Activated T-helper 1 cell treated with anti-CD3 and anti-CD28 coated beads, Interleukin-12 subunit alpha, Interleukin-12 subunit beta, Interleukin-2, Interleukin-4 antibody, amounts not matched to agents 30 ng/mL and 10 ng/mL and 1 ng/mL, durations not matched to agents 14 hours and 24 hours and 36 hours (primary cell): ENCODE measurements at places on chromosomes 1 and 21. TPM values are rescaled to one million over a fixed set of nuclear protein-coding genes. Genes with fewer than 3 reads are reported as not detected.

GRCh38 chr1:27383039-27383605, at the start of gene CD164L2:
Gene CD164L2 (minus strand): TSS chr1:27383333. CDS start chr1:27383239, 94 bp downstream.
- DNase-seq: peak; percentile 46

GRCh38 chr1:228304766-228305395, 97.0 kb downstream of the OBSCN start:
- DNase-seq: no peak

DNA sequence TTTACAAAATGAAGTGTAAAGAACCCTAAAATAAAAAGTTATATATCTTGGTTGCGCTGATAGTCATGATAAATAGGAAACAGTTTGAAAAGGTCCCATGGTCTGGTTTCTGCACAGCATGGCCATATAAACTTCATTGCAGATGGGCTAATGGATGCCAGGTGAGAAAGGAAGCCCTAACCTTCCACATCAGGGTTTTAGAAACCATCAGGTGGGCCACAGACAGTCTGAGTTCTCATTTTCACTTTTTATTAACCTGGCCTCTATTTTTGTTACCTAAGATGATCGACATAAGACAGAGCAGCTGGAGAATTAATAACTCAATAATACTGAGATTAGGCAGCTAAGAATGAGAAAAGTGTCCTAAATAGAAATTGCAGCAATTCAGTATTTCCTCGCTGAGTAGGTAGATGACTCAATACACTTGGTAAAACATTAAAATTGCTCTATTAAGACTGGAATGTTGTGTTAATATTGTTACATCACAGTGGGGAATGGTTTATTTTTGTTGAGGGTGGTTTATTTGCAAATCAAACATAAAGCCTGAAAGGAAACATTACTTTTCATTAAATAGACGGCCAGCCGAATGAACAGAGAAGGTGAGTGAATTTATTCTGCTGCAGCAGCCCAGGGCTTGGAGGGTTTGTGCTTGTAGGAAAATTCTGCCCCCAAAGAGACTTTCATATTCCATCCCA, 21.1 kb downstream of the C1orf21 start:
- no peak for DNase-seq

DNA sequence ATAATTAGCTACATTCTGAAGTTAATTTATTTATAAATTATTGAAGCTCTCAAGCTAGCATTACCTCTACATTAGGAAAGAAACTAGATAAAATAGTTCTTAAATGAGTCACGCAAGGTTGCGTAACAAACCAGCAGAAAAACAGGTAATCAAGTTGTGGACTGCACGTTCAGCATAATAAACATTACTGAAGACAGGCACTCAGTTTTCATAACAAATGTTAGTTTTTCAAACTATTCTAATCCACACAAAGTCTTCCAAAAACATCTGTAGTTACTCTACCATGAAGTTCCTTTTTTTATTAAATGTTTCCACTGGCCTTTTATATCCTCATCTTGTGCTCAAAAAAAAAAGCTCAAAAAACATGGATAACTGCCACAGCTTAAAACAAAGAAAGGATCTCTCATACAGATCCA, 1.3 kb downstream of the TOR1AIP2 start:
- no peak for DNase-seq

DNA sequence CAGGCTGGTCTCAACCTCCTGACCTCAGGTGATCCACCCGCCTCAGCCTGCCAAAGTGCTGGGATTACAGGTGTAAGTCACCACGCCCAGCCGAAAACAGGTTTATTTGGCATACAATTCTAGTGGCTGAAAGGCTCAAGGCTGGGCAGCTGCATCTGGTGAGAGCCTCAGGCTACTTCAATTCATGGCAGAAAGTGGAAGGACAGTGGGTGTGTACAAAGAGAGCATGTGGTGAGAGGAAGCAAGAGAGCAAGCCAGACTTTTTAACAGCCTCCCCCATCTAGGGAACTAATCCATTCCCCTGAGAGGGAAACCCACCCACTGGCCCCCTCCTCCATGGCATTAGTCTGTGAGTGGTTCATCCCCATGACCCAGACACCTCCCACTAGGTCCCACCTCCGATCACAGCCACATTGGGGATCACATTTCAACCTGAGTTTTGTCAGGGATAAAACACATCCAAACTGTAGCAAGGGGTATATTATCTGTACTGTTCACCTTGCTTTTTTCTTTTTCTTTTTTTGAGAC, 9.5 kb downstream of the BMP8A start:
- DNase-seq: no peak

- DNase-seq: no peak
Measured at GRCh38 chr1:198253668-198254067, 96.9 kb downstream of the NEK7 start.

- DNase-seq: no peak
Measured at GRCh38 chr21:31886915-31887314, 14.1 kb downstream of the HUNK start.

- no peak for DNase-seq
Measured at GRCh38 chr1:5381491-5381890, 610.7 kb downstream of the NPHP4 start.

GRCh38 chr1:21546122-21546825, 37.1 kb downstream of the ALPL start:
- DNase-seq: no peak

GRCh38 chr1:222813866-222814535, 838 bp upstream of the DISP1 start:
- DNase-seq: no peak

DNA sequence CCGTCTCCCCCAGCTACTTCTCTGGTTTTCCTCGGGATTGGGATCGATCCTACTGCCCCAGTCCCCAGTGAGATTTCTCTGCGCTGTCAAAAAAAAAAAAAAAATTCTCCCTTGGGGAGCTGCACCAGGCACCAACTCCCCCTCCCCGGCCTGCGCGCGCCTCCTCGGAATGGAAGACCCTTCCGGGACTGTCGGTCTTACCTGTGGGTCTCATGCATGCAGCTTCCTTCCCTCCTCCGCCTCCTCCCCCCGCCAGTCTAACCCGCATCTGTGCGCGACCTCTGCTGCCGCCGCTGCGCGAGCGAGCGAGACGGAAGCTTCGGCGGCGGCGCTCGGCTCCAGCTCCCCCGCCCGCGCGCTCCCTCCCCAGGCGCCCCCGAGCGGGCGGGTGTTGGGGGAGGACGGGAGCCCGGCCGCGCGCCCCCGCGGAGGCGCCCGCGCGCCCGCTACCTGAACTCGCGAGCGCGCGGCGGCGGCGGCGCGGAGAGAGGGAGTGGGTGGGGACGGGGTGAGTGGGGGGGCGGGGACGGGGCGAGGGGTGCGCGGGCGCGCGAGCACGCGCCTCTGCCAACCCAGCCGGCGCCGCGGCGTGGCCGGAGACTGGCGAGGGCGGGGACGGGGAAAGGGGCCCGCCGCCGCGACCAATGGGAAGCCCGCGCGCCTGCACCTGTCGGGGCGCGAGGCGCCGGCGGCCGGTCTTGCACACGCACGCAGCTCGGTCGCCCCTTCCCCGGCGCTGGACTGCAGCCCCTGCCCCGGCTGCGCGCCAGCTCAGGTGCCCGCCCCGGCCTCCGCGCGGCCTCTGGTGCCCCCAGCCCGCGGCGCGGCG, at the start of gene SUSD4:
SUSD4 (minus strand) TSS at position 321 of the 829 bp plus-strand sequence. CDS start 751 bp downstream, outside the sequence.
- peak; percentile 13 for DNase-seq

Gene TAS1R3
- total RNA-seq: 0.22 and 0.34 TPM in 2 replicates

Gene CRYBG2
- 0.83 and 1.9 TPM in 2 replicates for total RNA-seq

Gene C8B
- total RNA-seq: not detected in 2 replicates

Gene RLF
- 18.2 and 19.9 TPM in 2 replicates for total RNA-seq
